Suppressor macrophage (primary cell): ENCODE measurements at places on chromosomes 5 and 9.

DNA sequence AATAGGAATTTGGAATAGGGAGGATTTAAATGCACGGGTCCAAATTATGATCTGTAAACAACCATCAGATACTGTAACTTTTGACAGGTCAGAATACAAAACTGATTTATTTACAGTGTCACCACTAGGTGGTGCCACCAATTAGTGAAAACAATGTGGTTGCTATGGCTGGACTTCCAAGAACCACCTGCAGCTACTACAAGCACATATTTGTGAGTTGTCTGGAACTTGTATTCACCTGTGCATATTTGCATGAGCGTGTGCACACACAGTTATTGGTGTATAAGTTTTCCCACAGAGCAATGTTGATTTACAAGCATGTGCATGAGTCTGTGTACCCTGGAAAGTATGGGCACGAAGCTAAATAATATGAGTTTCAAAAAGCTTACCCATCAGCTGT, 3.0 kb upstream of the HRCT1 start:
- DNase-seq, result peak; percentile 67

- DNase-seq, result peak; percentile 51
Observed at GRCh38 chr9:126354887-126355770, 28.5 kb downstream of the MVB12B start.

DNA sequence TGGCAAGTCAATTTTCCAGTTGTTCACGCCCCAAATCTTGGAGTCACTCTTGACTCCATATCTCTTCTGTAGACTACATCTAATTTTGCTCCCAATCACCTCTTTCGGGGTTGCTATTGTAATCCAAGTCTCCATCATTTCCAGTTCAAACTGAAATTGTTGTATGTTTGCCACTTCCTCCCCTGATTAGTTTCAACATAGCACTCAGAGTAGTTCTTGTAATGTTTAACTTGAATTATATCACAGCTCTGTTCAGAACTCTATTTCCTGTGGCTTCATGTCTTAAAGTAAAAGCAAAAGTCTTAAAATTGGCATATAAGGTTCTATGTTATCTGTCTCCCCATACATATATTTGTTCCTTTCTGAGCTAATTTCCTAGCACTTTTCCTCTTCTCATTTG, 348.5 kb upstream of the RIOK2 start:
- DNase-seq, result no peak

DNA sequence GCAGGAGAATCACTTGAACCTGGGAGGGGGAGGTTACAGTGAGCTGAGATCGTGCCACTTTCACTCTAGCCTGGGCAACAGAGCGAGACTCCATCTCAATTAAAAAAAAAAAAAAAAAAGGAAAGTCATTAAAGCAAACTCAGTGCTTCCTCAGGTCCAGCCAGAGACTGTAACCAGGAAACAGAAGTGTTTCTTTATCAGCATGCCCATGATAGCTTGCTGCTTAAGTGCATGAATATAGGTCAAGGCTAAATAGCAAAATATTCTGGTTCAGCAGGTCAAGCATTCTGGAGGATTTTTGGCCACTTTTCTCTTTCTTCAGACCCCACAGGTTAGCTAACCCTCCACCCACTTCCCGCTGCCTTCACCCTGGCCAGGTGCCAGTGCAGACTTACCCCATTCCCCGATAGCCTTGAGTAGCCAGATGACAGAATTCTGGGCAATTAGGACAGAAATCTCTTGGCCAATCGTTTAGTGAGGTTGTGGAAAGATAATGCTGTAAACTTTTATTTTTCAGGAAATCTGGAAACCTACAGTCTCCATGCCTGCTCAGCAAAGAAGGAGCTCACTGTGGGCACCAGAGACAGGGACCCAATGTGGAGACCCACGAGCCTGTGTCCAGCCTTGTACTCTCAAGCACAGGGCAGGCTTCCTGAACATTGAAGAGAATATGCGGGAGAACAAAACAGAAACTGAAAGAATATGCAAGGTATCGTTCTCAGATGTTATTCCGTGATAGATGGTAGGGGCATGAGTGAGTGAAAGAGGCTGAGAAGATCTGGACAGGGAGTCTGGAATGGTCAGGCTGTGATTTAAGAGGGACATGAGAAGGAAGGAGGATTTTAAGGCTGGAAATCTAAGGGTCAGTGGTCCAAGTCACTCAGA, 4.2 kb upstream of the UGT3A2 start:
- DNase-seq, result no peak

DNA sequence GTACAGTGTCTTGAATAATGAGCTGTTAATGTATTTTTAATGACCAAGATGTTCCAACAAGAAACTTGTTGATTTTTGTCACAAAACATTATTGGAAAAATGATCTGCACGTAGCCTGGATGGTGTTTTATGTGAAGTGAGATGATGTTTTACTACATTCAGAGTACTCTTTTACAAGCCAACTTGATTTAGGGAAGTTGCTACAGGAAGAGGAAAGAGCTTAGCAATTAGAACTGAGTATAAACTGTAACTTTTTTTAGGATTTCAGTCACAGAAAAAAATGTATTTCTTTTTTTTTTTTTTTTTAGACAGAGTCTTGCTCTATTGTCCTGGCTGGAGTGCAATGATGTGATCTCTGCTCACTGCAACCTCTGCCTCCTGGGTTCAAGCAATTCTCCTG, 113.6 kb upstream of the ADRA1B start:
- peak; percentile 5 for DNase-seq

GRCh38 chr5:142748132-142748531, 22.0 kb upstream of the ARHGAP26 start:
- no peak for DNase-seq

DNA sequence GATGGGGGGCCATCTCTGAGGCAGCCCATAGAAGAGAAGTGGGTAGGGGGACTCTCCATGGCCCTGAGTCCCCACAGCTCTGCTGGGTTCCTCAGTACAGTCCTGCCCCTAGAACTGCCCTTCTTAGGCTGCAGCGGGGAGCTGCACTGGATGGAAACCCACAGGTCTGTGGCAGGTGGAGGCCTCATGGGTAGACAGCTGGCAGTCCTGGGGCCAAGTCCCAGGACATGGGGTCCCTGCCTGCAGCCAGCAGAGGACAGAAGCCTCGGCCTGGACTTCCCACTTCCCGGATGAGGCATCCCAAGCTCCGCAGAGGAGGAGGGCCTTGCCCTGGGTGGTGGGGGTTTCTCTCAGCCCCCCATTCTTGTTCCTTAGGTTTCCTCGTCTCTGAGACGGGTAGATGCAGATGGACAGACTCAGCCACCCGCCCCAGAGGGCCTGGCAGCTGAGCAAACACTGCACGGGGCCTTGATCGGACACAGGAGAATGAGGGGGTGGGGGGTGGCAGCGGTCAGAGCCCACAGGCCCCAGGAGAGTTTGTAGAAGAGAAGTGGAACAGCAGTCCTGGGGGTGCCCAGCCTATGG, 153.8 kb downstream of the C9orf50 start:
- no peak for DNase-seq

DNA sequence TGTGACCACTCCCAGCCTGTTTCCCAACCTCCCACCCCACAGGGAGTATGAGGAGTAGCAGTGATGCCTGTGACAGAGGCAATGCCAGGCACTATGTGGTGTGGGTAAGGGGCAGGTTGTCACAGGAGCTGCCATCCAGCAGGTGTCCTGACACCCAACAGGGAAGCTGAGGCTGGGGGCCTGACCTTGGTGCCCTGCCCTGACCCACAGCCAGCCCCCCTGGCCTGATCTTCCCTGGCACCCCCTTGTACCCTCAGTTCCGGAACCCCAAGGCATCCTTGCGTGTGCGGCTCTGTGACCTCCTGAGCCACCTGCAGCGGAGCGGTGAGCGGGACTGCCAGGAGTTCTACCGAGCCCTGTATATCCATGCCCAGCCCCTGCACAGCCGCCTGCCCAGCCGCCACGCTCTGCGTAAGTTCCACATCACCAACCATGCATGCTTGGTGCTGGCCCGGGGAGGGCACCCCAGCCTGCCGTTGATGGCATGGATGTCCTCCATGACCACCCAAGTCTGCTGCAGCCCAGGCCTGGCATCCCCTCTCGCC, 14.4 kb downstream of the CARD19 start:
- no peak for DNase-seq

GRCh38 chr5:79237740-79238560, 2.0 kb downstream of the JMY start:
- DNase-seq, result no peak

DNA sequence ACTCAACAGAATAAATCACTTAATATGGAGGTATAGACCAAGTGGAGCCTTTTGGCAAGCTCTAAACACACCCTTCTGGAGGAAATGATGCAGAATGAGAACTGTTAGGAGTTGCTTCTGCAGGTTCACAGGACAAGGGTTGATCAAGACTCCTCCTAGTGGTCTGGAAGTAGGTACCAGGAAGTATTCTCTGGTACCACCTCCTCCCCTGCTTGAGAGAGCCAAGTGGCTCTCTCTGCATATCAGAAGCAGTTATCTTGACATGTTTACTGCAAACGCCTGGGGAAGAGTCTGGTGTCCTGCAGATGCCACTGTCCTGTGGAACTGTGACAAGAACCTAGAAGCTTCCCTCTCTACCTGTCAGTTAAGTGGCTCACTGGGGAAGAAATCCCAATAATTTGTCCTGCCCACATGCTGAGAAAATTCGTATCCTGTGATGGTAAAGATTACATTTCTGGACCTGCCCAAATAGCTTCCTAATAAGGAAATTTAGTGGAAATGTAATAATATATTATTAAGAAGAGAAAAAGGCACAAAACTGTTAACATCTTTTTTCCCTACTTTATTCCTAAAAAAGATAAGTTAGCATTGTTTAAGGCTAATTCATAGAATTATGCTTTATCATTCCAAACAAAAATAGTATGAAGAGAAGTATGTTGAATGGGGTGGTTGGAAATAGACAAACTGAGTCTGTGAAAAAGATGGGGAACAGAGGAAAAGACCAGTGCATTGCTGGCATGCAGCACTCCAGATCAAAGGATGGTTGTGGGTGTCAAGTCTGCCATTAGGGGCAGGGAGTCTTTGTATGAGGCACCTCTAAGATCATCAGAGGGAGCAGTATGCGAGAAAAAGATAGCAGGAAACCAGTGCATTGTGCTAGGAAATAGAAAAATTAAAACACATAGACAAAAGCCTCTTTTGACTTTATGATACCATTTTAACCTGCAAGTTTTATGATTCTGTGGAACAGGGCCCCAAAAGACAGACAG, 118.8 kb downstream of the CDC42SE2 start:
- DNase-seq, result peak; percentile 77

GRCh38 chr9:111094433-111094924, 56.2 kb upstream of the LPAR1 start:
- DNase-seq, result peak; percentile 68

GRCh38 chr5:133824661-133825254, 143.7 kb downstream of the C5orf15 start:
- no peak for DNase-seq

DNA sequence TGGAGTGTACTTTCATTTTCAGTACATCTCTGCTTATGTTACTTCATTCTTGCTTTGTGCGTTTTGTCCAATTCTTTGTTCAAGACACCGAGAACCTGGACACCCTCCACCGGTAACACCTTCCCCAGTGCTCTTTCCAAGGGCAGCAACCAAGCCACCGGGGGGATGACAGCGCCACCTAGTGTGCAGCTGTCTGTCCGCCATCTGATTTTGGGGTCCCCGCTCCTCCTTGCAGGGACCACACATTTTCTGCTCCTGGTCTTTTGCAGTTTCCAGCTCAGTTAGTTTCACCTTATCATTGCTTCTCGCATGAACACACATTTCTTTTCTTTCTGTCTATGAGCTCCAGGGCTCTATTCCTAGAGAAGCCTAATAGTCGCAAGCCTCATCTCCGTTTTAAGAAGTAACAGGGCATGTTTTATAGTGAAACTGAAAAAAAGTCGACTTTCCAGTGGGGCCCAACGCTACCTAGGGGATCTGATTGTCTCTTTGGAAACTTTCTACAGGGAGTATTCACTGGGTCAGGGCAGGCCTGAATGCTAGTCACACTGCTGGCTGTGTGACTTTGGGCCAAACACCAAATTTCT, 152.1 kb downstream of the FSTL4 start:
- no peak for DNase-seq

- DNase-seq, result peak; percentile 20
Observed at GRCh38 chr5:68343421-68343826, 127.9 kb downstream of the PIK3R1 start.

GRCh38 chr5:17283121-17283415, 65.6 kb downstream of the BASP1 start:
- no peak for DNase-seq

DNA sequence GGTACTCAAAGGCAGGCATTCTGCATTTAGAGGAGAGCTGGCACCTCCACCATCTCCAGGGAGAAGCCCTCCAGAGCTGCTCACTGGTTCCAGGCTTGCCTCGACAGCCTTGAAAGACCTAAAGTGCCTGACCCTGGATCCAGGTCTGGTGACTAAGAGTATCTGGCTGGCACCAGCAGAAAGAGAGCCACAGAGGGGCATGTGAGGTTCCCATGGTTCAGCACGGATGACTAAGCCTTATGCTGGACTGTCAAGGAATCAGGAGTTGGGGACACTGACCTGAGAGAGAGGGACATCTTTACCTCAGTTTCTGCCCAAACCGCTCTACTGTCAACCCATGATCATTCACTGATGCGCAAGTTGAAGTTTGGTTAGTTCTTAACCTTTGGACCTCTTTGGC, 3.0 kb downstream of the ACTL7A start:
- no peak for DNase-seq

DNA sequence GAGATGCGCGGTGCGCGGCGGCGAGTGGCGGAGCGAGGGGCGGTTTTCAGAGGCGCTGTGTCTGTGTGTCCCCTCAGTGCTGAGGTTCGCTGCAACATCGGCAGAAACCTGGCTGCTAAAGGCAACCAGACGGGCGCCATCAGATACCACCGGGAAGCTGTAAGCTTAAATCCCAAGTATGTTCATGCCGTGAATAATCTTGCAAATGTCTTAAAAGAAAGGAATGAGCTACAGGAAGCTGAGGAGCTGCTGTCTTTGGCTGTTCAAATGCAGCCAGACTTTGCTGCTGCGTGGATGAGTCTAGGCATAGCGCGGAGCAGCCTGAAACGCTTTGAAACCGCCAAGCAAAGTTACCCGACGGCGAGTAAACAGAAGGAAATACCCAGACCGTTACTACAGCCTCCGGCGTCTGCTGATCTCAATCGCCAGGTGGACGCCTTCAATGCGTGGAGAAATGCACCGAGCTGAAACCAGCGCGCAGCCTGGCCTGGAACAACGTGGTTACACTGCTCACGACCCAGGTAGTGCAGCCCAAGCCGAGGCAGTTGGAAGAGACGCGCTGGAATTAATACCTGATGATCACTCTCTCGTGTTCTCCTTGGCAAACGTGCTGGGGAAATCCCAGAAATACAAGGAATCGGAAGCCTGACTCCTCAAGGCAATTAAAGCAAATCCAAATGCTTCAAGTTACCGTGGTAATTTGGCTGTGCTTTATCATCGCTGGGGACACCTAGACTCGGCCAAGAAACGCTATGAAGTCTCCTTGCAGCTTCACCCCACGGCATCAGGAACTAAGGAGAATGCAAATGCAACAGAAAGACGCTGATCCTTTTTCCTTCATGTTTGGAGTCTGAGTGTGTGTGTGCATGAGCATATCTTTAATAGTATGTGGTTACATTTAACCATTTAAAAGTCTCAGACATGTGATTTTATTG, 15.9 kb downstream of the OR2V1 start:
- no peak for DNase-seq

DNA sequence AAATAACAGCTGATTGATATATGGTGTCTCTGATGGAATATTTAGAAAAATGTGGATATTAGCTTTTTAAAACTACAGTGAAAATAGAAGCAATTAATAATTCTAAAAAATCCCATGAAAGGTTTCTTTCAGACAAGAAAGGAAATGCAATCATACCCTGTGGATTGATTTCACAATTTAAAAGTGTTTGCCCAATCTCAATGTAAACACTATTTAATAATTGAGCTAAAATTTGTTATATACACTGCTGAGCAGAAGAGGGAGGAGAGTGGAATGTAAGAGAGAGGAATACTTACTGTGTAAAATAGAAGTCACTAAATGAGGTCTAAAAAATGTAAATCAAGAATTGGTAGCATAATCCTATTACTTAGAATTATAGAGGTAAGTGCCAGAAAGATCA, 76.9 kb downstream of the FEM1C start:
- DNase-seq, result no peak
